ENCODE measurements at places on chromosomes 6 and 20. TPM values are rescaled to one million over a fixed set of nuclear protein-coding genes. Genes with fewer than 3 reads are reported as not detected.

Gene TSPO2
- total RNA-seq, result not detected

Gene RIPK1
- total RNA-seq, result 14.5 TPM

Gene MUCL3
- not detected for total RNA-seq

Gene TFAP2A
- total RNA-seq, result not detected

Gene COL9A3
- 44.4 TPM for total RNA-seq

Gene PGC
- total RNA-seq, result not detected

Gene HTR1B
- 0.32 TPM for total RNA-seq

Gene NAA20
- 40.2 TPM for total RNA-seq

Gene AIG1
- 45.9 TPM for total RNA-seq

Data from epithelial cell of alveolus of lung (primary cell).